Lung microvascular endothelial cell (primary cell): ENCODE measurements at places on chromosomes 2 and 18.

- DNase-seq, result no peak
Measured at GRCh38 chr2:184679219-184680018, 81.1 kb downstream of the ZNF804A start.

GRCh38 chr2:218615868-218616315 lies 8.2 kb downstream of the PLCD4 start:
- no peak for DNase-seq

DNA sequence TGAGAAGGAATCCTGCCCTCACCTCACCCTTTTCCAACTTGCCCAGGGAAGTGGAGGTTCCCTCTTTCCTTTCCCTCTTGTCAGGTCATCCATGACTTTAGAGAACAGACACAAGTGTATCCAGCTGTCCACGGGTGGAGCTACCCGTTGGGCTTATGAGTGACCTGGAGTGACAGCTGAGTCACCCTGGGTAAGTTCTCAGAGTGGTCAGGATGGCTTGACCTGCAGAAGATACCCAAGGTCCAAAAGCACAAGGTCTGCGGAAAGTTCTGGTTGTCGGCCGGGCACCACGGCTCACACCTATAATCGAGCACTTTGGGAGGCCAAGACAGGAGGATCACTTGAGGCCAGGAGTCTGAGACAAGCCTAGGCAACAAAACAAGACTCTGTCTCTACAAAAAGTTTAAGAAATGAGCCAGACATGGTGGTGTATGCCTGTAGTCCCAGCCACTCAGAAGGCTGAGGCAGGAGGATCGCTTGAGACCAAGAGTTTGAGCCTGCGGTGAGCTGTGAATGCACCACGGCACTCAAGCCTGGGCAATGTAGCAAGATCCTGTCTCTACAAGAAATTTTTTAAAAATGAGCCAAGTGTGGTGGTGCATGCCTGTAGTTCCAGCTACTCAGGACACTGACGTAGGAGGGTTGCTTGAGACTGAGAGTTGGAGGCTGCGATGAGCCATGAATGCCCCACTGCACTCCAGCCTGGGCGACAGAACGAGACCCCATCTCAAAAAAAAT lies 14.0 kb upstream of the CNDP1 start:
- DNase-seq, result no peak

GRCh38 chr2:18971628-18972027 lies 382.3 kb upstream of the NT5C1B start:
- no peak for DNase-seq

GRCh38 chr2:121796239-121796638 lies 40.8 kb downstream of the TSN start:
- DNase-seq, result no peak

DNA sequence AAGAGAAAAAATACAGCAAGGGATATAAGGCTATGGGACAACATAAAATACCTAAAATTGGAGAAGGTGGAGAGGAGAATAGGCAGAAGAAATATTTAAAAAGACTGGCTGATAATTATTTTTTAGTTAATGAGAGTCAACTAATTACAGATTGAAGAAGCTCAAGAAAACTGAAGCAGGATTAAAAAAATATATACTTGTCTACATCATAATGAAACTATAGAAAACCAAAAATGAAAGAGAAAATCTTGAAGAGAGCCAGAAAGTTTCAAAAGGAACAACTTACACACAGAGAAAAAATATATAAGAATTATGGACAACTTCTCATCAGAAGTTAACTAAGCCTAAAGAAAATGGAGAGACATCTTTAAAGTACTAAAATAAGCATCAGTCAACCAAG lies 62.9 kb upstream of the APCDD1 start:
- no peak for DNase-seq

- peak; percentile 61 for DNase-seq
Measured at GRCh38 chr2:142865924-142866323, 11.5 kb upstream of the KYNU start.

GRCh38 chr18:7170292-7170691 lies 52.7 kb upstream of the LAMA1 start:
- DNase-seq, result no peak

DNA sequence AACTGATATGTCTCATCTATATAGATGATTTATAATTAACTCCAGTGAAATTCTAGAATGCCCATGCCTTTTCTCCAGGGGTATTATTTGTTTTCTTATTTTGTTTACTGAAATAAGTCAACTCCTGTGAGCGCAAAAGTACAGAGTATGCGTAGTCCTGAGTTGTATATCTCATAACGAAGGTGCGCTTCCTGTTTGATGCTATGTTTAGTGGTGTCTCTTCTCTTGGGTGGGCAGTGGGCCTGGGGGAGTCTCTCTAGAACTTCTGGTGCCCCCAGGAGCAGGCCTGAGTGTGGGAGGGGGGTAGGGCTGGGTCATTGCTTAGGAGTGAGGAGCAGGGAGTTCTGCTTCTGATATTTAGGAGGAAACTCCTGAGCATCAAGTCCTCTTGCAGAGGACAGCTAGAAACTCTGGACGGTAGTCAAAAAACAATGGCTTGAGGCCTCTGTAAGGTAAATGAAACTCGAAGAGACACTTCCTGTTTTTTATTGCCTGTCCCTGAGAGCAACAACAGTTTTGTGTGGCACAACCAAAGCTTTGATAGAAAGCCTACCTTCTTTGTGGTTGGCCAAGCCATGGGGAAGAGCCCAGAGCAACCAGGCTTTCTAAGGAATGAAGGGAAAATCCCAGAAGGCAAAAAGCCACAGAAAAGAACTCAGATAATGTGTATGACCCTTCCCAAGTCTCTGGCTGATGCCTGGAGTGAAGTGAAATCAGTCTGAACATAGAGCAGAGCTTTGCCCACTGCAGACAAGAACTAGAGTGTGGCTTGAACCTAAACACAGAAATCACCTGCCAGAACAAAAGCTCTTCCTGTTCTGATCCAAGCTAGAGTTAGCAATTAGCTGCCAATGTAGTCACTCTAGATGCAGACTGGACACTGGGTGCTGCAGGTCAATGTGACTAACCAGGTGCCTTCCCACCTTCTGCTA lies 8.5 kb upstream of the SP140L start:
- no peak for DNase-seq

- no peak for DNase-seq
Measured at GRCh38 chr2:109531896-109532727, 81.7 kb downstream of the SEPTIN10 start.

- DNase-seq, result no peak
Measured at GRCh38 chr2:199336546-199336945, 121.2 kb downstream of the SATB2 start.

DNA sequence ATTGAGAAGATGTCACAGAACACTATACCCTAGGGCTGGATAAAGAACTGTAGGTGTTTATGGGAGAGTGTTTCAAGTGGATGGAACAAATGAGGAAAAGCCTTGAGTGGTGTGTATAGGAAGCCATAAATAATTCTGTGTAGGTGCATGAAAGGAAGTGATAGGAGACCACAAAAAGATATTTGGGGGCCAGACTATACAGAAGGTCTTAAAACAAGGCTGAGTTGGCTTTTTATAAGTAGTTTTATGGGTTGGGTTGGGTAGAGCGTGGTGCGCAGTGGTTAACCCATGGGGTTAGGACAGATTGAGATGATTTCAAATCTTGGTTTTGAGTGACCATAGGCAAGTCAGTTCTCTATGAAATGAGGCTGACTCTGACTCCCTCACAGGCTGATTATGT lies 110.5 kb downstream of the PKP4 start:
- DNase-seq, result no peak

DNA sequence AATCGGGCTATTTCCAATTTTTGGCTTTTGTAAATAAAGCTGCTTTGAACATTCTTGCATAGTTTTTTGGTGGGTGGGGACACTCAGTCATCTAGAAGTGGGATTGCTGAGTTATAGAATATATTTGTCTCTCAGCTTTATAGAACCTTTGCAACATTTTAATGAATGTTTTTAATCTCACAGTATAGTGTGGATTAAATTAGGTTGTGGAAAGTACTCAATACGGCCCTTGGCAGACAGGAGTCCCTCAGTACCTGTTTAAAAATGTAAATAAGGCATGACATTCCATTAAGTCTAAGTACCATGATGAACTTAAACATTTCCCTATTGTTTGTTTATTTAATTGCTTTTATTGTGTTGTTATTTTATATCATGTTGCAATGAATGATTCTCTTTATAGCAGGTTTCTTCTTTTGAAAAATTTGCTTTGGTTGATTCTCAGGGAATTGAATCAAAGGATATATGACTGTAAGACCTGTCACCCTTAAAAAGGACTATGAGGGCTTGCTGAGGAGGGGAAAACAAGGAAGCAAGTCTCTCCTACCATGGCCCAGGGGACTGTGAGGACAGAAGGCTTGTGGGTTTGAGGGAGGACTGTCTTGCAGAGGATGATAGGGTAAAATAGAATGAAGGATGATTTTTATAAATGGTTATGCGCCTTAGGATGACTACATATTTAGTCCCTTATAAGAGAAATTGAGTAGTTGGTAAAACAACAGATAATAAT lies 165.1 kb downstream of the RPIA start:
- no peak for DNase-seq

GRCh38 chr18:23194997-23195957 lies 60.0 kb downstream of the CABLES1 start:
- DNase-seq, result no peak

- DNase-seq, result no peak
Measured at GRCh38 chr2:128664499-128664971, 345.9 kb upstream of the HS6ST1 start.

- DNase-seq, result no peak
Measured at GRCh38 chr2:179132076-179132475, 82.1 kb upstream of the CCDC141 start.

DNA sequence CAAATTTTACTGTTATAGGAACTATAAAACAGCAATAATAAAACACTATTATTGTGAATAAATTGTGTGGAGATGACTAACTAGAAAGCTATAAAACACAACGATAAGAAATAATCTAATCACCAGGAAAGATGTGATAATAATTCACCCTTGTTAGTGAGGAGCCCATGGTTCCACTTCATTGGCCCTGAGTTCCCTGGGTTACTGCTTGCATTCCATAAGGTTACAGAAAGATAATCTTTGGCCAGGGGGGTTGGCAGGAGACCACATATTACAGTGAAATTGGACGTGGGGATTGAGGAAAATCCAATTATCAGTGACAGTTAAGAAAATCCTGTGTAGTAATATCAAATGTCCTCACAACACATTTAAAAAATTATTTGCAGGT lies 2.5 kb upstream of the CPO start:
- no peak for DNase-seq

GRCh38 chr2:134127496-134127895 lies 126.4 kb upstream of the MGAT5 start:
- DNase-seq, result no peak

- no peak for DNase-seq
Measured at GRCh38 chr18:74281011-74281979, 10.5 kb downstream of the CYB5A start.

DNA sequence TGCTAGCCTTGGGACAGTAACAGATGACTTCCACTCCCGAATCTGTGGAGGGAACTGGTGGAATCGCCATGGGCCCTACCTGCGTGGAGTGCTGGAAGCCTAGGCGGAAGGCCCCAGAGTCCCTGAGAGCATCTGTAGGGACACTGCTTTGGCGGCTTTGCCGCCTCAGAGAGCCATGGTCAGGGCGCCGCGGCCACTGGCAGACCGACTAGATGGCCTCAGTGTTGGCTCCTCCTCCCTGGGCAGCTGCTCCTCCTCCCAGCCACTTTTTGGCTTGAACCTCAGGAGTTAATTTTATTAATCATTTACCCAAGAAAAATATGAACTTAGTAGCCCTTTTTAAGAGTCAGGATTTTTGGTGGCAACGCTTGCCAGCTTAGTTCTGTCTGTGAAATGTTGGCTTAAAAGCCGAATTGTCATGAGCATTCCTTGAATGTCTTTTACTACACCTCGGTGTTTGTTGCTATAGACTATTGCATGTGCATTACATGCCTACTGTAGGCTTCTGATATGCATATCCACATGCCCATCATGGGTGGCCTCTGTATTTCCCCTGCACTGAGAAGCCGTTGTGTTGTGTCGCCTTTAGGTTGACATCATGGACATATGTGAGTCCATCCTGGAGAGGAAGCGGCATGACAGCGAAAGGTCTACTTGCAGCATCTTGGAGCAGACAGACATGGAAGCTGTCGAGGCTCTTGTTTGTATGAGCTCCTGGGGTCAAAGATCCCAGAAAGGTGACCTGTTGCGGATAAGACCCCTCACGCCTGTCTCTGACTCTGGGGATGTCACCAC lies 2.4 kb downstream of the KLF11 start:
- DNase-seq, result no peak

DNA sequence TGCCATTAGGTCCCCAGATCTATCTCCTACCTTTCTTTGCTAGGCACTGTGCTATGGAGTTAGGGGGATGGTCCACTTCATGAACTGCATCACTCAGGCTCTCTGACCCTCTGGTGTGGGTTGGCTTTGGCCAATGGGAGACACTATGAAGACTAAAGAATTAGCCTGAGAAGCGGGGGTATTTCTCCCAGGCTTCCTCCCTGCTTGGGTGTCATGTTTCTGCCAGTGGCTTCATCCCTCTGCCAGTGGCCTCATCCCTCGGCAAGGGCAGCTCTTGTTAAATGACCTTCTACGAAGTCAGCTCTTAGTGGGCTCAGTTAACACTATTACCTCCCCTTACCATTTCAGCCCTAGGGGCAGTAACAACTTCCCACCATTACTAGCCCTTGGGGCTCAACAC lies 41.9 kb upstream of the EPB41L3 start:
- DNase-seq, result no peak

DNA sequence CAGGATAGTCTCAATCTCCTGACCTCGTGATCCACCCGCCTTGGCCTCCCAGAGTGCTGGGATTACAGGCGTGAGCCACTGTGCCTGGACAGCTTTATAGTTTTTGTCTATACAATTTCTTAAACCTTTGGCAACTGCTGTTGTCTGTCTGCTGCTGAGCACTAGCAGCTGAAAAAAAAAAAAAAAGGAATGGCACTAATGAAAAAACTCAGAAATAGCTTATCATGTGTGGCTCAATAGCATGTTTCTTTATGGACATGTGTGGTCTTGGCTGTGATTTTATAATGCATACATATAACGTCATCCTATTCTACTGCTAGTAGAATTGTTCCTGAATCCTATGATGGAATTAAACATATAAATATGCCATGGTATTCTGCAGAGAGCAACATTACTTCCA lies 231.2 kb downstream of the TPGS2 start:
- DNase-seq, result no peak
